ENCODE measurements at places on chromosomes 1 and 21.

DNA sequence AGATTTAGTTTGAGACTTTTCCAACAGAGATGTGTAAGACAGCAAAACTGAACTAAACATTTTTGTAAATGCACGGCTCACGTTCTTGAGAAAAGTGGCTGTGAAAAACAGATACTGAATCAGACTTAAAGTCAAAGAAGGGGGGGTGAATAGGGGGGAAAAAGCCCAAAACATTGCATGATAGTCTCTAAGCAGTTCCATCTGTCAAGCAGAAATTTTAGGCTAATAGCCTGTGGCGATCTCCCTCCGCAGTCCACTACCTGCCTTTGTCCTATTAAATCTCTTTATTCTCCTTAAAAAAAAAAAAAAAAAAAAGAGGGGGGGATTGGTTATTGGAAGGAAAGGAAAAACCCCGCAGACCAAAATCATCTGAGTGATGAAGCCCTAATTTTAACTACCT lies 217.6 kb upstream of the NFIA start:
- no peak for DNase-seq

DNA sequence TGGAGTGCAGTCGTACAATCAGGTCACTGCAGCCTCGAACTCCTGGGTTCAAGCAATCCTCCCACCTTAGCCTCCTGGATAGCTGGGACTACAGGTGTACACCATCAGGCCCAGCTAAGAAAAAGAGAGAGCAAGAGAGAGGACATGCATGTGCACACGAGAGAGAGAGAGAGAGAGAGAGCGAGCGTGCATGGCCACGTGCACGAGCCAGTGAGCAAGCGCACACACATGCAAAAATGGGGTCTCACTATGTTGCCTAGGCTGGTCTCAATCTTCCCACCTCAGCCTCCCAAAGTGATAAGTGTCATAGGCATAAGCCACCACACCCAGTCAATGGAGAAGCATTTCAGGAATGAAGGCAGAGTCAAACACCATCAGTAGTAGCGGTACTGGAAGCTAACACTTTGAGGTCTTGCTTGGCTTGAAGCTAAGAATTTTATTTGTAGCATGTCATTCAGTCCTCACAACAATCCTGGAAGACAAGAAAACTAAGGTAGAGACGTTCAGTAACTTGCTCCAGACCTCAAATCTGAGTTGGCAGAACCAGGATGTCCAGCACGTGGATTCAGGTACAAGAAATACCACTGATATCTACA lies 14.5 kb downstream of the GNB1 start:
- no peak for DNase-seq

- no peak for DNase-seq
Measured at GRCh38 chr1:38173848-38174247, 127.3 kb upstream of the POU3F1 start.

DNA sequence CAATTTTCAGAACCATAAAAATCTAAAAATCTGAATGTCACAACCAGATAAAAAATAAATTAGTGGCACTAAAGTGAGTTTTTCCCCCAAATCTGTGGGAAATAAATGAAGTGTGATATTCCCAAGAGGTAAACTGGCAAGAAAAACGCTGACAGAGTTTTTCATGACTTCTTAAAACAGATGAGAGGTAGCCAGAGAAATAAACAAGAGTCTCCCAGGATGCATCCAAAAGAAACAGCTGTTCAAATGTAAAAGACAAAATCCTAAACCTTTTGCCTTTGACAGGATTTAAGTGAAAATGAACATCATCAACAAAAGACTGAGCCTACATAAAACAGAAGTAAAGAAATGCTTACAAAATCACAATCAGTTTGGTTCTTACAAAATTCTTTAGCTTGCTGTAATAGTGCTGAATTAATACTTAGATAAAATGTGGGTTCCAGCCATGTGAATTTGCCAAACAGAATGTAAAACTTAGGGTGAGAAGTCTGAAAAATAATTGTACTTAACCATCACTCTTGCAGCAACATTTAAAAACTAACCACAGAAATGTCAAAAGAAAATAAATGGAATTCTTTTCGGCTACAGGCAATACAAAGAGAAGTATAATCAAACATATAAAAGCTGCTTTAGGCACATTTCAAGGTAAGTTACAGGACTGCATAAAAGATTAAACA lies 133.6 kb downstream of the EIF4G3 start:
- DNase-seq, result no peak

DNA sequence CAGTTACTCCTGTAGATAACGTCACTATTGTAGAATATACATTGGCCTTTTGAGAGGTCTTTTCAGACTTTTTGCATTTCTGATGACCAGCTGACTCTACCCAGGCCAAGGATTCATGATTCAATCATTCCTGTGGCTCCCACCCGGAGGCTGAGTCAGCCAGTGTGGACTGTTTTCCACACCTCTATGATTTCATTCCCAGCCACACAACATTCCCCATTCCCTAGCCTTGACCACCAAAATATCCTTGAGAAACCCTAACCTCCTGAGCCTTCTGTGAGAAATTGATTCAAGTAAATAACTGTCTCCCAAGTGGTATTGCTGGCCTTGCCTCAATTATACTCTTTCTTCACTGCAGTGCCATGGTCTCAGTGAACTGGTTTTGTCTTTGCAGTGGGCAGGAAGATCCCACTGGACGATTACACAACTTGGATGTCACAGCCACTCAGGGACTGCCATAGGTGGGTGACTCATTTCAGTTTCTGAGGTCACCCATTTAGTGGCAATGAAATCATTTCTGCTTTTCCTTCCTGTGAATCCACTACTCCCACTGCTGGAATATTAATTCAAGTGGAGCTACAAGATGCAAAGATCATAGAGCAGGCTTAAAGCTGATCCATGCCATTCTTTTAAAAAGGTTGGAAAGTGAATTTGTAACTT lies 518.6 kb upstream of the ZP4 start:
- no peak for DNase-seq

- DNase-seq, result no peak
Measured at GRCh38 chr1:235920596-235921375, 54.1 kb upstream of the LYST start.

DNA sequence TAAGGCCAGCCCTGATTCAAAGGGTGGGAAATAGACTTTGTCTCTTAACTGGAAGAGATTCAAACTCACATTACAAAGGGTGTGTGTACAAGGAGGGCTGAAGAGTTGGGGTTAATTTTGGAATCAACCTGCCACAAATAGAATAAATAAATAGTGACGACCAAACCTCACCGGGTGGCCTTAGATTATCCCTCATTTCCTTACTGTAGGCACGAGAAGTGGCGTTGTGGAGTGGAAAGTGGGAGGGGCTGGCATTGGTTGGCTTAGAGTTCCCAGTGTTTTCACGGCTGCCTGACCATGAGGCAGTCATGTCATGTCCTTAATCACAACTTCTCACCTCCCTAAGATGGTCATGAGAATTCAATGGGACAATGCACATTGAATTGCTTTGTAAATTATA lies 21.3 kb upstream of the RUNX1 start:
- DNase-seq, result no peak

DNA sequence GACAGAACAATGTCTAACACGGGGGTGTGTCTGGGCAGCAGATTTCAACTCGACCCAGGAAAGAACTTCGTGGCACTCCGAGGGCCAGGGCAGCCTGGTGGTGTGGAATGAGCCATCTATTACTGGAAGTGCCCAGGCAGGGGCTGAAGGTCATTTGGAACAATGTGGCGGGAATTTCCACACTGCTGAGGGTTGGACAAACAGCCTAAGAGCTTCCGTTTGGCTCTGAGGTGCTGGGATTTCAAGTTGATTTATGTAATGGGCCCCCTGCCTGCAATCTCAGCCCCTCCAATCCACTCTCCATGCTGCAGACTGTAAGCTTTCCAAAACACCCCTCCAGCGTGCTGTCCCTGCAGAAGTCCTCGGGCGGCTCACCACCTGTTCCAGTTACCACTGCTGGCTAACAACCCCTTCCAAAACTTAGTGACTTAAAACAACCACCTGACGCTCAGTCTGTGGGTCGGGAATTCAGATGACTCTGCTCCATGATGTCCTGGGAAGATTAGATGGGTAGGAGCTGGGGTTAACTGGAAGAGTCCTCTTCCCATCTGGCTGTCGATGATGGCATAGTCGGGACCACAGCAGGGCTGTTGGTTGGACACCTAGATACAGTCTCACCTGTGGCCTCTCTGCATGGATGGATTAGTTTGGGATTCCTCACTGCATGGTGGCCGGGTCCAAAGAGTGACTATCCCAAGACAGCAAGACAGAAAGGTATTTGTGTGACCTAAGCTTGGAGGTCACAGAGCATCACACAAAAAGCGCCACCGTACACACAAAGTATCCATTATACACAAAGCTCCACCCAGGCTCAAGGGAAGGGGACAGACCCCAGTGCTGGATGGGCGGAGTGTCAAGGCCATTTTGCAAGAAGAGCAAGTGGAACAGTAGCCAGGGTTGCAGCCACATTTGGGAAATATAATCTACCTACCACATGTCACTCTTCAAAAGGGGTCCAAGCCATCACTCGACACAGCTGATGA lies 89.7 kb upstream of the IFFO2 start:
- DNase-seq, result no peak

GRCh38 chr1:7670334-7671145 lies 100.6 kb upstream of the VAMP3 start:
- no peak for DNase-seq

DNA sequence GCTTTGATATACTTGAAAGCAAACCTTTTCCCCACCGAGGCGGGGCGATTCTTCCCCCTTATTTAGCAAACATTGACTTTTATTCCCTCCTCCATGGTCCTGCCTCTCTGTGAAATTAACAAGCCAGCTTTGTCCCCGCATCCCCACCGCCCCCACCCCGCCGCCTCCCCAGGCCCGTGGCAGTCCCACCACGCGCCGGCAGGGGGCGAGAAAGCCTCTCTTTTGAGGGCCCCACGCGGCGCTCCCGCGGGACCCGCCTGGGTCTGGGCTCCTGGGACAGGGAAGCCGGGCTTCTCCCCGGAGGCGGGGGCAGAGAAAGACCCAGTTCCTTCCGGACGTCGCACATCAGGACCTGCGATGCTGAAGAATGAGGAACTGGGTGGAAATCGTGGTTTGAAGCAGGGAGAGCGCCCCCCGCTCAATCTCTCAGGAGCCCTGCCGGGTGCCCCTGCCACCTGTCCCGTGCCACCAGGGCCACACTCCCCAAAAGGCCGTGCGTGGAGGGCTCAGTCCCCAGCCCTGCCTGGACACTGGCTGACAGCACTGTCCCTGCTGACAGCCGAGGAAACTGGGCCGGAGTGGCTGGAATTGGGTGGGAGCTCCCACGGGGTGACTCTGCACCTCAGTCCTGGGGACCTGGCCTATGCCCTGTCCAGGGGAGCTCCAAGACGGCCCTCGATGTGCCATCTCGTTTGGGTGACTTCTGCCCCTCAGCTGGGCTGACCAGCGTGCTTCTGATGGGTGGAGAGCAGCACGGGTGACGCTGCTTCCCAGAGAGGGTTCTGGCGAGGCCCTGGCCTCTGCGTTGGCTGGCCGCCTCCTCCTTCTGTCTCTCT lies 8.6 kb upstream of the ACTRT2 start:
- no peak for DNase-seq

GRCh38 chr1:36154335-36154734 lies 1.6 kb upstream of the MAP7D1 start:
- DNase-seq, result no peak

DNA sequence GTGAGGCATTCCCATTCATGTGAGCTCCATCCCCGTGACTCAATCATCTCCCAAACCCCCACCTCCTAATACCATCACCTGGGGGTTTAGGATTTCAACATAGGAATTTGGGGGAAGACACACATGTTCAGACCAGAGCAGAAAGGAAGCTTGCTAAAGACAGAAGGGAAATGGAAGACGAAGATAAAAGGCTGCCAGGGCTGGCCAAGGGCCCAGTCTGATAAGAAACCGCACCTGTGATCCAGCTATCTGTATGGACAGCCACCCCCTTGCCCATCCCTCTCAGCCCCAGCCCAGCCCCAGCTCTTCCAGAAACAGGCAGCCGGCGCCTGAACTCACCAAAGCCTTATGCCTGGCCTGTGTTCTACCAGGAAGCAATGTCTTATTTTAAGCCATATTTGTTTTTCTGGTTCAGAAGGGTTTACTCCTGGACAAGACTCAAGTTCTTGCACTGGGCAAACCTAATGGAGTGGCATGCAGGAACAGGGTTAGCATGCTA lies 198.4 kb upstream of the VAMP3 start:
- DNase-seq, result no peak

DNA sequence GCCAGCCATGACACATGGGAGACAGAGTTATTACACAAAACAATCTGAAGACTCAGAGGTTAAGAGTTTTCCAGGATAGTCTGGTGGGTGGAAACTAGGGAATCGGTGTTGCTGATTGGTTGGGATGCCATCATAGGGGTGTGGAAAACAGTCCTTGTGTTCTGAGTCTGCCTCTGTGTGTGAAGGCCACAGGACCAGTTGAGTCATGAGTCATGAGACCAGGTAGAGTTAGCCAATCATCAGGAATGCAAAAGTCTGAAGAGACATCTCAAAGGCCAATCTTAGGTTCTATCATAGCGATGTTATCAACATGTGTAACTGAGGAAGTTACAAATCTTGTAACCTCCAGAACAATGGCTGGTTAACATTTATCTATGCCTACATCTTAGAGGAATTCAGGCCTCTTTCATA lies 49.7 kb upstream of the NEK7 start:
- DNase-seq, result no peak

DNA sequence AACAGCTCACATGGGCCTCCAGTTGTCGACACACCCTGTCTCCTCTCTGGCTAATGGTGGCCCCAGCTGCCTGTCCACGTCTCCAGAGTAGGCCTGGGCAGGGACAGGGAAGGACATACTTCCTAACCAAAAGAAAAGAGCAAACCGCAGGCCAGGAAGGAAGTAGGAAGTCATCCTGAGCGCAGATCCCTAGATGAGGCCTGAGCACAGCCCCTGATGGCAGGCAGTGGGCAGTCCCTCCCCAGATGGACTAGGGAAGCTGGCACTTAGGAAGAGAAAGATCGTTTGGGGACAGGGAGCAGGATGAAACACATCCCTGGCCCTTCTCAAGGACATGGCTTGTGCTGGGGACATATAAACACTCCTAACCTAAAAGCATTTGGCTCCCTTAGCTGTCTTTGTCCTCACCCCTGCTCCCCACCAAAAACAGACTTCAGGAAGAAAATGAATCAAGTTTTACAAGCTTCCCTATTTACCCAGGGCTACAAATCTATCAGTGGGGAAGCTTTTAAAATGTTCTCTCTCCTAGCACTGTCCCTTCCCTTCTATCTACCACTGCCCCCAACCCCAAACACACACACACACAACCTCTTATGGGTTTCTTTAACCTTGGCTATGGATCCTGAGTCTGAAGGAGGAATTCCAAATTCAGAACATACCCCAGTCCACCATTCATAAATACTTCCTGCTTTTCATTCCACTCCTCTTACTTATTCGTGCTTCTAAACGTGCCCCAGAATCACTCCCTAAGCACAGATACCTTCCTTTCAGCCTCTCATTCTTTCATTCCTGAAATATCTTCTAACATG lies 21.1 kb downstream of the SSBP3 start:
- DNase-seq, result peak; percentile 49

GRCh38 chr1:43348809-43349593 lies 9.8 kb upstream of the CDC20 start:
- no peak for DNase-seq

- peak; percentile 69 for DNase-seq
Measured at GRCh38 chr1:33182401-33182841, 578 bp upstream of the TRIM62 start.
